ENCODE measurements at places on chromosomes 7 and 10.
A peak's percentile ranks its signal among the peaks of the same experiment; 100 is the strongest.

- no peak for DNase-seq
Observed at GRCh38 chr10:125217990-125218675, 57.8 kb upstream of the CTBP2 start.

DNA sequence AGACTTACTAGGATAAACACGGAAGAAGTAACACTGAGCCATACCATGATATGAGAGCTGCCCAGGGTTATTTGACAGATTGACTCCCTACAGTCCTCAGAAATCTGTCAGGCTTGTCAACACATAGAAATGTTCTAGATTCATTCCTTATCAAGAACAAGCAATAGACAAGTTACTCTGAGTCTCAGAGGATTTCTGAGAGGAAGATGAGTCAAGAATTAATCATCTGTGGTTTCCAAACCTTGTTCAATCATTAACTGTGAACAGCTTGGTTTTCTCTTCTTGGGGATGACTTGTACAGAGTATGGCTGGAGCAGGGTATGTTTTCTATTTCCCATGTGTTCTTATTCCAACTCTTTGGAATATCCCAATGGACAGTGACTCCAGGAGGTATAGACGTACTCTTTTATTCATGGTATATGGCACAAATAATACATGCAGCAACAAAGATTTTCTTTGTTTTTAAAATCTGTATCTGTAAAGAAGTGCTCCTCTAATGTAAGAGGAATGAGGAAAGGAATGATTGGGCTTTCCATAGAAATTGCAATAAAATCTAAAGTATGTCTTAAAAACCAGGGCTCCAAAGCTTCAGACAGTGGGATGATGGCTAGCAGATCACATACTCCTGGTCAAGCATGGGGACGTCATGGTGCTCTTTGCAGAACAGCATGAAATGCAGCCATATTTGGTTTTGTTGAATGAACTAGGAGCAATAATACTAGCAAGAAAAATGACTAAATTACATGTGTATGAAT lies 11.9 kb upstream of the SFR1 start:
- no peak for DNase-seq

DNA sequence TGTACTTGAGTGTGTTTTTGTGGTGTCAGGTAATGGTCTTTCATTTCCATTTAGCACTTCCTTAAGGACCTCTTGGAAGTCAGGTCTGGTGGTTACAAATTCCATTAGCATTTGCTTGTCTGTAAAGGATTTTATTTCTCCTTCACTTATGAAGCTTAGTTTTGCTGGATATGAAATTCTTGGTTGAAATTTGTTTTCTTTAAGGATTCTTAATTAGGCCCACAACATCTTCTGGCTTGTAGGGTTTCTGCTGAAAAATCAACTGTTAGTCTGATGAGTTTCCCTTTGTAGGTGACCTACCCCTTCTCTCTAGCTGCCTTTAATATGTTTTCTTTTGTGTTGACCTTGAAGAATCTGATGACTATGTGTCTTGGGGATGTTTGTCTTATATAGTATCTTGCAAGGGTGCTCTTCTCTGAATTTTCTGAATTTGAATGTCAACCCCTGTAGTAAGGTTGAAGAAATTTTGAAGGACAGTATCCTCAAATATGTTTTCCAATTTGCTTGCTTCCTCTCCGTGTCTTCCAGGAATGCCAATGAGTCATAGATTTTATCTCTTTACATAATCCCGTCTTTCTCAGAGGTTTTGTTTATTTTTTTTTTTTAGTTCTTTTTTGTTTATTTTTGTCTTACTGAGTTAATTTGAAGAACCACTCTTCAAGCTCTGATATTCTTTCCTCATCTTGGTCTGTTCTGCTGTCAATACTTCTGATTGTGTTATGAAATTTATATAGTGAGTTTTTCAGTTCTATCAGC lies 70.2 kb downstream of the SLC39A12 start:
- DNase-seq: no peak

DNA sequence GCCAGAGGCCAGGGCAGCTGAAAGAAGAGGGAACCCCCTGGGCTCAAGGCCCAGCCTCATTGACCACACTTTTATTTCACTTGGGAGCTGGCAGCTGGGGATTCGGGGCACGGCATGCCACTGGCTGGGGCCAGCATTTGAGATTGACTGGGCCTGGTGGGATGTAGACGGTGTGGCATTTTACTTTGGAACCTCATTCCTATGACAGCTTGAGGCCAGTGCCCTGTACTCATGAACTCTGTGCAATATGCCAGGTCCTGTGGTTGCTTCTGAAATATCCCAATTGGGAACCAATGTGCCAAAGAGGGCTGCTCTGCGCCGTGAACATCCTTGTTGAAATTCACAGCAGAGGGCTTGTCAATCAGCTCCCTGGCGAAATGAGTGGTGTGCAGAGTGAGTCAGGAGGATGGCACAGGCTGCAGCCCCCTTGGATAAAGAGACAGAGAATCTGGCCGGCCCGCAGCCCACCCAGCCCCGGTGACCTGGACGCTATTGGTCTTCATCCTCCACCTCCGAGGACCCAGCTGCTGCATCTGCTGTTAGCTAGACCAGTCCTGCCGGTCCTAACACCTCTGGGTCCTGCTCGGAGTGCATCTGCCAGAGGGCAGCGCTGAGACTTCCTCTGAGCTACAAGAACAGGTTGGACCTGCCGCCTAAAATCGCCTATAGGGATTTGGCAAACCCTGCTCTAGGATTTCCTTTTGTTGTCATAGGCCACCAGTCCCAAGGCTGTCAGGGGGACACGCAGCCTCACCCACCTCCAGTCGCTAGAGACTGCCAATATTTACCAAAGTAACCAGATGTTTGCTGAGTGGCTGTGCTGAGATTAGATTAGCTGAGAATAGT lies 58.0 kb downstream of the PRKAG2 start:
- no peak for DNase-seq

- peak; percentile 72 for DNase-seq
Observed at GRCh38 chr10:79322616-79323543, 24.4 kb upstream of the PPIF start.

GRCh38 chr7:130804220-130804619 lies 70.2 kb upstream of the KLF14 start:
- DNase-seq: no peak

DNA sequence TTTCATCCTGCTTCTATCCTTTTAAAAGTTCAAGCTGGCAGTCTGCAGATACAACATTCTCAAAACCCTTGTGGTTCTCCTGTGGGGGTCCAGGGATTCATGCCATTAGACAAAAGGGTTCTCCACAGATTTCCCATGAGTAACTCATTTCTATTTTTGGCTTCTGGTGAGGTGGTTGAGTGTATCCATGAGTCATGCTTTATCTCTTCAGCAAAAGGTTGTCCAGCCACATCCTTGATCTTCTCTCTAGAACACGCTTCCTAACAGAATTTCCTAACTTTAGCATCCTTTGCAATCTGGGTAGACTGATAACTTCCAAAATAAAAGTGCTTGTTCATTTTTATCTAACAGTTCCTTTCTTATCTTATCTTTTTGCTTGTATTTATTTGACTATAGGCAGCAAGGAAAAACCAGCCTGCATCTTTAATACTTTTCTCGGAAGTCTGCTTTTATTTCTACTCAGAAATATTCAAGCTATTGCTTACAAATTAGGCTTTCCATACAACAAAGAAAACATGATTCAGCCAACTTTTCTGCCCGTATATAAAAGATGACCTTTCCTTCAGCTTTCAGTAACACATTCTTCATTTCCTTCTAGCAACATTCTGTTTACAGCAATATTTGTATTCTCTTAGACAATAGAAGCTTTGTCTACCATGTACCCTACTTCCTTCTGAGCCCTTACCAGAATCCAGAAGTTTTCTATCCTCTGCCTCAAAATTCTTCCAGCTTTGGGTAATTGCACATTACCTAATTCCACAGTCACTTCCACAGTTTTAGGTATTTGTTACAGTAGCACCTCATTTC lies 79.3 kb upstream of the IL6 start:
- no peak for DNase-seq

GRCh38 chr7:138713191-138713590 lies 12.0 kb upstream of the SVOPL start:
- DNase-seq: no peak

DNA sequence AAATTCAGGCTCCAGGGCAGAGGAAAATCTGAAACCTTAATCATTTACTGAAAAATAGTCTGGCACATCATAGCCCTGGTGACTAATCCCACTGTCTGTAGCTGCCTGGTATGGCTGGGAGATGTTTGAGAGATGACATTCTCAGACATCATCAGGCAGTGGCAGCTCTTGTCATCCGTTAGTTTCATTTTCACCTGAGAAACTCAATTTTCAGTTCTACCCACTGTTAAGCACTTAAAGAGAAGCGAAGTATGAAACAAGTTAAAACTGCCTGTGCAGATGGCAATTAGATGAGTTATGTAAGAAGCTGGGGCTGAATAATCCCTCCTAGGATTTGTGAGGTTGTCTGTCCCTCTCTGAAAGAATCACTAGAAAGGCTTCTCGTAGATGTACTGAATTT lies 150.2 kb downstream of the NSUN6 start:
- no peak for DNase-seq

DNA sequence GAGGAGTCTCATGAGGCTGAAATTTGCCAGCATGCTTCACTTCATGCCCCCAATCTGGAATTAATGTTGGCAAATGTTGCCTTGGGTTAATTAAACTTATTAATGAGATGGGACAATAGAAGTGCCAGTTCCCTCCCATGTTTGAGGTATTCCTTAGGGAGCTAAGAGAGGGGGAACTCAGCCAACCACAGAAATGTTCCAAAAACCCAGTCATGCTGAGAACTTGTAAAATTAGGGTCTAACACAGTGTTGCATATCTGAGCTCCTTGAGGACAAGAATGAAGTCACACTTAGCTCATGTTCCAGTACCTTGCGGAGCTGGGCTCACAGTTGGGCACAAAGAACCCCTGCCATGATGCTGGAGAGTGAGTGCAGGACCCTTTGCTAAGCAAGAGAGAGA lies 89.4 kb downstream of the OAT start:
- DNase-seq: no peak

GRCh38 chr7:91185771-91186170 lies 78.5 kb upstream of the FZD1 start:
- no peak for DNase-seq

- no peak for DNase-seq
Observed at GRCh38 chr7:72444026-72444776, 32.1 kb upstream of the CALN1 start.

DNA sequence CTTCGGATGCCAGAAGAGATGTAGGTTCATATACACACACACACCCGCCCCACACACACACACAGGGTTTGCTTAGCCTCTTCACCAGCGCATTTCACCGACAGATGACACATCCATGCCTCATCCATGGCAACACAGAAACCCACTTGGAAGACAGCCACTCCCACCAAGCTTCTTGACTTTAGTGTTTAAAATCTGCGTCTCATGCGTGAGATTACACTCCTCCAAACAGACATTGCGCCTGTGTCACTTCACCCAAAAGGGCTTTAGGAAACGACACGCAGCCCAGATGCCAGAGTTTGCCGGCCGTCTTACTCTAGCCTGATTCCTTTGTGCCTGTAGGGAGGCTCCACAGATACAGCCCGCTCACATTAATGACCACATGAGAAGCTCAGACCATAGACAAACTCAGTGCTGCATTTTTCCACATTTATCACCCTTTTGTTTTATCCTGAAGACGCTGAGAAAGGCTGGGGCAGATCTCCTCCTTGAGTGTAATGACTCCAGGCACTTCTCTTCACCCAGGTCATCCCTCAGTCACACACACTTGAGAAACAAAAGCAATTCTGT lies 73.8 kb downstream of the DIP2C start:
- DNase-seq: no peak

- no peak for DNase-seq
Observed at GRCh38 chr10:31751051-31751737, 177.4 kb downstream of the ARHGAP12 start.

GRCh38 chr10:100811752-100812750 lies 66.7 kb downstream of the PAX2 start:
- no peak for DNase-seq

DNA sequence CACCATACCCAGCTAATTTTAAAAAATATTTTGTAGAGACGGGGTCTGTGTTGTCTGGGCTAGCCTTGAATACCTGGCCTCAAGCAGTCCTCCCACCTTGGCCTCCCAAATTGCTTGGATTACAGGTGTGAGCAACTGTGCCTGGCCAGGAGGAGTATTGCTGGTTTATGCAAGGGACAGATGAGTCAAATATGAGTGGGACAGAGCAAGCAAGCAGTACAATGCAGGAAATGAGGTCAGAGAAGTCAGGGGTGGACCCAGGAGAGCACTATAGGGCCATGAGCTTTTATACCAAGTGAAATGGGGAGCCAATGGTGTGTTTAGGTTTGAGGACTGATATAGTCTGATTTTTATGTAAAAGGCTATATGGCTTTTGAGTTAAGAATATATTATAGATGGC lies 6.3 kb downstream of the TSPAN13 start:
- no peak for DNase-seq

GRCh38 chr7:107145067-107145838 lies 23.6 kb upstream of the HBP1 start:
- no peak for DNase-seq

- no peak for DNase-seq
Observed at GRCh38 chr7:128840326-128841170, 10.3 kb downstream of the FLNC start.

GRCh38 chr7:86926732-86927131 lies 132.7 kb downstream of the ELAPOR2 start:
- no peak for DNase-seq

GRCh38 chr7:17146621-17147020 lies 151.8 kb upstream of the AHR start:
- DNase-seq: no peak

GRCh38 chr7:35988818-35989217 lies 164.2 kb upstream of the EEPD1 start:
- no peak for DNase-seq

GRCh38 chr7:126760914-126761577 lies 491.7 kb downstream of the GRM8 start:
- no peak for DNase-seq

- no peak for DNase-seq
Observed at GRCh38 chr7:156177422-156178055, 365.3 kb upstream of the SHH start.

GRCh38 chr7:106376026-106376799 lies 91.4 kb upstream of the NAMPT start:
- no peak for DNase-seq

GRCh38 chr7:28847681-28848080 lies 110.4 kb downstream of the TRIL start:
- no peak for DNase-seq

GRCh38 chr10:1733720-1734119 lies 3.6 kb downstream of the ADARB2 start:
- DNase-seq: no peak

GRCh38 chr10:93755443-93756116 lies 2.2 kb upstream of the LGI1 start:
- DNase-seq: no peak

DNA sequence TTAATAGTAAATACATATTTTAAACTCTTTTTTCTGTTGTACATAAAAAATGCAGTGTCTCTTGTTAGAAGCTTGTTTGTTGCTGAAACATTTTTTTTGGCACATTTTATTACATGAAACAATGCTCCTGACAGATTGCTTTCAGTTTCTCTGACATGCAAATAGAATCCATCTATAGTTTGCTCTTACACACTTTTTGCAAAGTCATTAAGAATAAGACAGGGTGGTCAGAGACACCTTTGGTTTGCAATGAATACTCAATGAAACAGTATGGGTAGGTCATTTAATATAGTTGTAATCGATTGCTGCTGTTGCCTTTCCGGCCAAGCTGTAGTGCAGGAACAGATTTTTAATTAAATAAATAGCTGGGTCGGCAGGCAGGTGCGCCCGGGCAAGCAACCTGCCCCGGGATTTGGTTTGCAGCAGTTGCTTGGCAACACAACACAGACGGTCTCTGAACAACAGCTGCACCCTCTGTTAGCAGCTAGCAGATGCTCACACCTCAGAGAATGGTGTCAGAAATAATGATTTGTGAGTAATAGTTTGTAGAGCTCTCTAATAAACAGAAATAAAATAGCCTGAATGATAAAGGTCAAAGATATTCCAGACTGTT lies 115.7 kb upstream of the CACNA2D1 start:
- no peak for DNase-seq
